ENCODE measurements at places on chromosomes 5 and 9. TPM values are rescaled to one million over a fixed set of nuclear protein-coding genes. Genes with fewer than 3 reads are reported as not detected.

OMD gene
- polyA plus RNA-seq = 0.09 TPM

F2RL2 gene
- polyA plus RNA-seq = 1.5 TPM

CYSRT1 gene
- not detected for polyA plus RNA-seq

TRIM7 gene
- not detected for polyA plus RNA-seq

SLC36A3 gene
- polyA plus RNA-seq = not detected

GPRIN1 gene
- polyA plus RNA-seq = 0.46 TPM

TNFAIP8 gene
- polyA plus RNA-seq = 99.7 TPM

TMEM174 gene
- polyA plus RNA-seq = not detected

PCDHAC1 gene
- not detected for polyA plus RNA-seq

CYLC2 gene
- not detected for polyA plus RNA-seq

CACNA1B gene
- polyA plus RNA-seq = not detected

NR2F1 gene
- not detected for polyA plus RNA-seq

NSMF gene
- 9.4 TPM for polyA plus RNA-seq

WDR41 gene
- polyA plus RNA-seq = 27.9 TPM

SHISAL2B gene
- not detected for polyA plus RNA-seq

MCTP1 gene
- polyA plus RNA-seq = 2.1 TPM
